LoVo (cell line): ENCODE measurements at places on chromosomes 4 and X.
A peak's percentile ranks its signal among the peaks of the same experiment; 100 is the strongest.

GRCh38 chr4:25129917-25130316 lies 30.3 kb downstream of the SEPSECS start:
- DNase-seq, result no peak

- DNase-seq, result no peak
Observed at GRCh38 chrX:63658920-63659319, 126.1 kb downstream of the ARHGEF9 start.

- no peak for DNase-seq
Observed at GRCh38 chr4:131613824-131614216, 1535.3 kb upstream of the PCDH10 start.

DNA sequence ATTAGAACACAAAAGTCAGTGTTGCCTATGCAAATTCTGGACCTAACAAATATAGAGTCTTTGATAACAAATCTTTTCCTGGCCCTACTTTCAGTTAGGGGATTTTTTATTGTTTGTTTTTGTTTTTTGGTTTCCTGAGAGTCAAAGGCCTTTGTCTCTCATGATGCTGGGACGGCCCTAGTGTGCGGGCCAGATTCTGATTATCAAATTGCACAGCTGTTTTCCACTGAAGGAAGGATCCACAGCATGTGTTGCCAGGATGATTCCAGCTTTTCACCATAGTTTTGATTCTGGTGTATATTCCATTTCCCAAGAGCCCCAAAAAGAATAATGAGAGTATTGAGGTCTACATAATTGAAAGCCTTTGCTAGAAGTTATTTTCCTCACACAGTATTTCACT lies 248.2 kb downstream of the CAMK2D start:
- no peak for DNase-seq

DNA sequence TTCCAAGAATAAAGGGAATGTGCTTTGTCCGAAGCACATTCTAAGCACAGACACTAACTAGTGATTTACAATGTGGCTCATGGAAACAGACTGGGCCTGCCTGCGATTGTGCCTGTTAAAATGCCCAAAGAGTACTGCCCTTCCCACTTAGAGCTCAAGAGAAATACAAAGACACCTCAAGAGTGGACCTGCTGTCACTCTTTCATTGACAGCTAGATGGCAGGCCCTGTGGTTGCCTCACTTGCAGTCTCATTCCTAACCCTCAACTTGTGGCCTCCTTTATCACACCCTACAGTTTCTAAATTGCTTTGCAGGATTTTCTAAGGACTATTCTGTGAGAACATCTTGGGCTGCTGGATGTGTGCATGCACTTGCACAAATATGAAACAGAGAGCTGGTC lies 331.0 kb upstream of the EMCN start:
- peak; percentile 10 for DNase-seq

- no peak for DNase-seq
Observed at GRCh38 chr4:164807611-164808010, 53.7 kb downstream of the SMIM31 start.

DNA sequence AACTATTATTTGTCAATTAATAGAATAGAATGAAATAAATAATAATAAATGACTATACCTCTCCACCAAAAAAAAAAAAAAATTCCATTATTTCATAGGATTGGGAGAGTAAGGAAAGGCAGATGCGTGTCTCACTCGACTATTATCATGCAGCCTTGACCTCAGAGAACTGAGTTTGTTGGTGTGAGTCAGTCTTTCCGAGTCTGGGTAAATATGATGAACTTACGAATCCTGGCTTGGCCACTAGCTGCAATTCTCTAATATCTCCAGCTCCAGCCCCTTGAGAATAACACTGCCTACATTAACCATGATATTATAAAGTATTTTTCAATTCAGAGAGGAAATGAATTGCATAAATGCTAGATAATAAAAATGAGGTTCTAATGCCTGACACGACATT lies 46.6 kb upstream of the DHX15 start:
- no peak for DNase-seq

DNA sequence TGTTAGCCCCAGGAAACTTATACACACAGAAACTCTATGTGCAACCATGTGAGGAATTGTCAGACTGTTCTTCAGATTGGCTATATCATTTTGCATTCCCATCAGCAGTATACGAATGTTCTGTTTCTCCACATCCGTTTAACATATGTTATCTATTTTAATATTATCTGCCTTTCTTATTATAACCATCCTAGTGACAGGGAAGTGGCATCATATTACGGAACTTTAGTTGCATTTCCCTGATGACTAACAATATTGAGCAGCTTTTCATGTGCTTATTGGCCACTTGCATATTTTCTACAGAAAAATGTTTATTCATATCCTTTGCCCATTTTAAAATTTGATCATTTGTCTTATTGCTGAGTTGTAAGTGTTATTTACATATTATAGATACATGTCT lies 36.5 kb upstream of the IL15 start:
- no peak for DNase-seq

DNA sequence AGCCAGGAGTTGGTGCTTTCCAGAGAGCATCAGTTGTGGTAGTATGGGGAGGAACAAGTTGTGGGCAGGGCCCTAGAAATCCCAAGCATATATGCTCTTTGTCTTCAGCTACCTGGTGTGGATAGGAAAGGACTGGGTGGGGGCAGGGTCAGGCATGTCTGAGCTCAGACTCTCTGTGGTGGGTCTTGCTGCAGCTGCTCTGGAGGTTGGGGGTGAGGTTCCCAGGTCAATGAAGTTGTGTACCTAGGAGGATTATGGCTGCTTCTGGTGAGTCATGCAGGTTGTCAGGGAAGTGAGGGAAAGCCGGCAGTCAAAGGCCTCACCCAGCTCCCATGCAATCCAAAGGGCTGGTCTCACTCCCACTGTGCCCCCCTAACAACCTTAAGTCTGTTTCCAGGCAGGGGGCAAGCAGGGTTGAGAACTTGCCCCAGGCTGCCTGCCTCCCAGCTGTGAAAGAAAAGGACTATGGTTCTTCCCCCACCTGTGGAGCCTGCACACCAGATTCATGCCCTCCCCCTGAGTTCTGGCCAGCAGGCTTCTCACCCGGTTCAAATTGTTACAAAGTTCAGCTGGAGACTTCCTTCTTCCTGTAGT lies 30.4 kb upstream of the QRFPR start:
- DNase-seq, result peak; percentile 19

GRCh38 chr4:165684177-165684805 lies 188.7 kb upstream of the TLL1 start:
- DNase-seq, result no peak

GRCh38 chrX:63657821-63658220 lies 127.2 kb downstream of the ARHGEF9 start:
- no peak for DNase-seq

- DNase-seq, result no peak
Observed at GRCh38 chrX:31268359-31268758, 196.5 kb upstream of the FTHL17 start.

DNA sequence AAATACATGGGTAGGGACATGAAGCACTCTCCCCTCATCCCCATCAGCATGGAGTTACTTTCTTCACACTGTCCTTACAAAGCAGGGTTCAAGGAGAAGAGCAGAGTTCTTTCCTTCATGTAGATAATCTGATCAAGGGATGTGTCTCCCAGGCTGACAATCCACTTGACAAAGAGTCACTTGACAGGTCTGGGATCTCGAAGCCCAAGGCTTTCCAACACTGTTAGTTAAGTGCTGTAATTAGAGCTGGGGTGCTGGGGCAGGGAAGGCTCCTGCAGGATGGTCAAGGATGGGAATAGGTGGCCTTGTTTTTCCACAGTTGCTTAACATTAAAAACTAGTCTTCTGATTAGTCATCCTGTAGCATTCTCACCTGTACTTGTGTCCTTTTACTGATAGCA lies 38.0 kb downstream of the CCNG2 start:
- DNase-seq, result no peak

DNA sequence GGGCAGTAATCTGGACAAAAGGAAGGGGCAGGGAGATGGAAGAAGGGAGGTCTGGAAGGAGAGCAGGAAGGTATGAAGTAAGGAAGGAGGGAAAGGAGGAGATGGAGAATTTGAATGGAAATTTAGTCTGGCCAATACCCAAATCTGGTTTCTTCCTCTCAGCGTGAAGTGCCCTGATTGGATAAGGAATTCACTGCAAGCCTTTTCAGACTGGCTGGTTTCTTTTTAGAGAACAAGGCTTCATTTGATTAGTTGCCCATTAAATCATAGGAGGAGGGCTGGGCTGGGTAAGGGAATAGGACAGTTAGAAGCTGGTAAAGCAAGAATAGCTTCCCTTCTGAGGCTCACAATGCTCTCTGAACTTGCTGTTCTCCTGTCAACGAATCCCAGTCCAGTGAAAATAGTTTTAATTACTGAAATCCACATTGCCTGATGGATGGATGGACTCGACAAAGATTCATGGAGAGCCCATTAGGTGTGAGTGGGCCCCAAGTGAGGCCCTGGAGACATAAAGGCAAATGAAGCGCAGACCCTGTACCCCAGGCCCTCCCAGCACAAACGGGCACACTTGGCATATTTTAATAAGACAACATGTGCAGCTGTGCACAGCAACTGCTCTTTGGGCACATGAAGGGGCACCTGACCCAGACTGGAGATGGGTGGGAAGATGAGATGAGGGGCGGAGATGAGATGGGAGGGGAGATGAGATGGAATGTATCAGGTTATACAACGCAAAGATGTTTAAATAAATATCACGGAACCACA lies 347.1 kb upstream of the GATB start:
- DNase-seq, result no peak

DNA sequence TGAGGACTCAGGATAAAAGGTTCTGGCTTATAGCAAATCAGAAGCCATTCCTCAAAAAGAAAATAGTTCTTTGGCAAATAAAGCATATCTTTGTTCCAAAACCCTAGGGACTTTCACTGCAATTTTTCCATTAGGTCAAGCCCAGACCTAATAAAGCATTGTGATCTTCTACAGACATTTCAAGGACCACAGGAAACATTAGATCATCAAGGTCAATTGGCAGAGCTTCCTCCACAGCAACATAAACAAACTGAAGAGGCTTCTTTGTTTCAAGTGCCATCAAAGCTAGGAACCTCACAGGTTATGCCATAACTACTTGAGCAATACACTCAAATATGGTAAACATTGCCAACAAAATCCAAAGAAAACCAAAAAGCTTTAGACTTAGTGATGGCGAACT lies 144.9 kb downstream of the ANXA5 start:
- no peak for DNase-seq

GRCh38 chr4:77347351-77347966 lies 190.5 kb downstream of the CCNG2 start:
- peak; percentile 71 for DNase-seq

GRCh38 chr4:17218786-17219185 lies 293.1 kb downstream of the QDPR start:
- DNase-seq, result no peak

DNA sequence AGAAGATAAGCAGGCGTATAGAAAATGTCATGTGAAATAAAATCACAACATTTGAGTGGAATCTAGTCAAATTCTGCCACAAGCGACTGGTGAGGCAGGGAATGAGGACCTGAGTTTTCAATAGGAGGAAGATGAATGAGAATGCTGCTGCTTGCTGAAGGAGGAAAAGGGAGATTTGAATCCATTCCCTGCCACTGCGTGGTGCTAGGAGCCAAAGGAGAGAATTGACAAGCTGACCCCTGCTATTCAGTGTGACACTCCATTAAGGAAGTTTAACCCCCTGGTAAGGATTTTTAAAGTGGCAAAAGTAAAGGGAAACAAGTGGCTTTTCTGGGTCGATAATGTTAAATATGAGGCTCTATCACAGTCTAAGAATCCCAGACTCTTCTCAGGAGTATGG lies 314.0 kb downstream of the NAF1 start:
- no peak for DNase-seq

- DNase-seq, result peak; percentile 41
Observed at GRCh38 chr4:120517966-120518365, 404.6 kb downstream of the PRDM5 start.

GRCh38 chr4:34939073-34939472 lies 1305.2 kb downstream of the ARAP2 start:
- DNase-seq, result no peak

GRCh38 chr4:73702796-73703287 lies 37.5 kb upstream of the CXCL8 start:
- no peak for DNase-seq

GRCh38 chr4:128521156-128521555 lies 233.5 kb upstream of the PGRMC2 start:
- no peak for DNase-seq

DNA sequence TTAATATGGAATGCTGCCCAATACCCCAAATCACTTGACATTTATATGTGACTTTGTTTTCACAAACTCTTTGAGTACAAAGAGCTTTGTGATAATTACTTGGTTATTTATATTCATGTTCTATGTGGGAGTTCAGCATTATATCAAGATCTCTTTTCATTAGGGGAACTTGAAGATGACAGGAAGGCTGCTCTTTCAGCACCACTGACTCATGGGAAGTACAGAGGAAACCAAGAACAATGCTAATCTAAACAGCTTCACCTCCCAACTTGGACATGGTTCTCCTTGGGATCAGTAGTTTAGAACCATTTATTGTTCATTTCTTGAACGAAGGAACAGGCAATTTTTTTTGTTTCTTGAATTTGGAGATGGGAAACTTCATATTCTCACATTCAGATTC lies 184.0 kb upstream of the AFF2 start:
- no peak for DNase-seq
